ENCODE measurements at places on chromosomes 7 and 10. TPM values are rescaled to one million over a fixed set of nuclear protein-coding genes. Genes with fewer than 3 reads are reported as not detected.

Gene HMX2
- not detected for total RNA-seq

Gene CRTAC1
- 0.37 TPM for total RNA-seq

Gene EN2
- total RNA-seq: 0.15 TPM

Gene CCL24
- total RNA-seq: not detected

Gene IGFBP1
- total RNA-seq: 0.62 TPM

Gene TAS2R40
- not detected for total RNA-seq

Gene DNAJB9
- total RNA-seq: 29.2 TPM

Gene PLPP4
- 3.0 TPM for total RNA-seq

Gene DENND11
- 9.2 TPM for total RNA-seq

Gene AKR1C4
- total RNA-seq: not detected

Gene GBX1
- not detected for total RNA-seq

Gene STAG3
- 1.2 TPM for total RNA-seq

Gene TMEM140
- total RNA-seq: not detected

Gene TFPI2
- 6.0 TPM for total RNA-seq

Gene SPOCK2
- 0.32 TPM for total RNA-seq

Gene CAV1
- 296 TPM for total RNA-seq

Gene NRAP
- total RNA-seq: not detected

Gene XRCC2
- 0.95 TPM for total RNA-seq

Gene NME8
- total RNA-seq: not detected

Gene CYP26C1
- total RNA-seq: 0.15 TPM

Gene OGDHL
- total RNA-seq: 0.45 TPM

Gene PRF1
- total RNA-seq: not detected

Gene FOXP2
- 23.1 TPM for total RNA-seq

Gene PTPRZ1
- 2.0 TPM for total RNA-seq

Gene CYP2E1
- 6.3 TPM for total RNA-seq

Gene NXPH1
- not detected for total RNA-seq

Gene NODAL
- total RNA-seq: 0.49 TPM

Gene TBXAS1
- total RNA-seq: 2.5 TPM

Gene AZGP1
- not detected for total RNA-seq

Gene SLC29A4
- total RNA-seq: 9.7 TPM

Gene CNPY1
- not detected for total RNA-seq

Gene OR2A5
- not detected for total RNA-seq

Gene MACC1
- total RNA-seq: not detected

Gene HOXA2
- 8.3 TPM for total RNA-seq

Gene OR2AE1
- not detected for total RNA-seq

Gene SLC26A5
- not detected for total RNA-seq
